Activated CD4-positive, alpha-beta T cell treated with anti-CD3 and anti-CD28 coated beads, Interleukin-2, amount 50 U/mL, for 24 hours (primary cell): ENCODE measurements at places on chromosomes 2 and 18.

GRCh38 chr2:142038826-142039225 is 92.0 kb downstream of the LRP1B start:
- no peak for DNase-seq

- no peak for DNase-seq
Observed at GRCh38 chr2:60212181-60212945, 341.1 kb downstream of the BCL11A start.

DNA sequence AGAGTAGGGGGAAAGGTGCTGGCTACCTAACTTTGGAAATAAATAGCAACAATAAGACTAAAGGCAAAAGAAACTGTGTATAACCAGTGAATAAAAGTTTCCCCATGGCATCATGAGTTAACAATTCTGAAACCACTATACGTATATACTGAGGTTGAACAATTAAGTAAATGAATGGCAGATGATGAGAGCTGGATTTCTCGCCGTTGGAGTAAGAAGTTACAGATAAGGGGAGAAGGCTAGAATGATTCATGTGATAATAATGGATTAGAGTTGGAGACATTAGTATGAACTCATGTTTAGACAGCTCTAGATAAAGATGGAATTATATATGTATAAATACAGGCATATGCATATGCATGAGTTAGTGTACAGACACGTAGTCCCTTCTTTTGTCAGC is 152.7 kb downstream of the UBR3 start:
- no peak for DNase-seq

DNA sequence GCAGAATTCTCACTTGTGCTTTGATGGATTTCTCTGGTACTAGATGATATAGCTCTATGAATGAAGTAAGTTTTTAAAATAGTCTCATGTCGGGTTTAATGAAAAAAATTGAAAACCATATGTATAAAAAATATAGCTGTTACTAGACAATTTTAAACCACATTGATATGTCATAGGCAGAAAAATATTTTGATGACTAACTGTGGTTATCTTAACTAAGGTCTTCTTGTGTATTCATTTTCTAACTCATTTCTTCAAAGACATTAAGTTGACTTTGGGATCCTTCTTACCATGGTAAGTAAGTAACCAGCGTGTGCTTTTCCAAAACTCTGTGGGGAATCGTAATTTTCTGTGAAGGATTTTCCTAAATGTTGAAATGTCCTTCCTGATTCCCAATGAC is 160.9 kb upstream of the COL3A1 start:
- DNase-seq: no peak

DNA sequence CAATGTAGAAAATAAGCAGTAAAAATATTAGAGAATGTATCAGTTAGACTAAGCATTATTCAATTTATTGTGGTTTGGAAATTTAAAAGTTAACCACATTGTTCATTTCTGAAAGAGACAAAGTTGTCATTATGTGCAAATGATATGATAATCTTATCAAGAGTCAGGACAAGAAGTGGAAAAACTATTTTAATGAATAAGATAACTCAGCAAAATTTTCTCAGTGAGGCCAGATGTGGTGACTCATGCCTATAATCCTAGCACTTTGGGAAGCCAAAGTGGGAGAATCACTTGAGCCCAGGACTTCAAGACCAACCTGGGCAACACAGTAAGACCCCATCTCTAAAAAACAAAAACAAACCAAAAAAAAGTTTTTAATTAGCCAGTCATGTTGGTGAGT is 39.5 kb upstream of the CERS6 start:
- DNase-seq: no peak

DNA sequence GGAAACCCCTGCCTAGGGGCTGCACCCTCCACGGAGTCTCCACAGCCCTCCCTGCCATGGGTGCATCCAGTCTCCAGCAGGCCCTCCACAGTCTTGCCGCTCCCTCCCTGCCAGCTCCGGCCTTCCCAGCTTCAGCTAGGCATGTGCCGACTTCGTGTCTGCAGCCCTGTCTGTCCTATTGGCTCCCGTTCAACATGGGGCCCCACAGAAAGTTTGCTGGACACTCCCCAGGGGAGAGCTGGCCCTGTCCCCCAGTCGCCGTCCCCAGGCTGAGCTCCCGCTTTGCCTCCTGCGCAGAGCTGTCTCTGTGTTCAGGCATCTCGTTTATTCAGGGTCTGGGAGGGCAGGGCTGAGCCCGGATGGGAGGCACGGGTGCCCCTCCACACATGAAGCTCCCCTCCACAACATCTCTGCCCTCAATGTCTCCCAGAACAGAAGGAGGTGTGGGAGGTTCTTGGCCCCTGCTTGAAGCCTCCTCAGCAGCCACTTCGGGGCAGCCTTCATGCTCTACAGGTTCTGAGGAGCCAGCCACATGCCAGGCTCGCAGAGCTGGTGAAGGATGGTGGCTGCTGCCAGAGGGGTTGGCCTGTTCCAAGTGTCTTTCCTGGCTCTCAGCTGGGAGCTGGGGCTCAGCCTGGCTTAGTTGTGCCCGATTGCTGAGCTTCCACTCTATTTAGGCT is 120.1 kb upstream of the PXDN start:
- DNase-seq: no peak

GRCh38 chr2:188207554-188207953 is 84.1 kb upstream of the GULP1 start:
- DNase-seq: no peak

GRCh38 chr2:57894381-57894780 is 152.2 kb upstream of the VRK2 start:
- DNase-seq: no peak

GRCh38 chr2:64857581-64858471 is 131.4 kb upstream of the SLC1A4 start:
- DNase-seq: no peak

DNA sequence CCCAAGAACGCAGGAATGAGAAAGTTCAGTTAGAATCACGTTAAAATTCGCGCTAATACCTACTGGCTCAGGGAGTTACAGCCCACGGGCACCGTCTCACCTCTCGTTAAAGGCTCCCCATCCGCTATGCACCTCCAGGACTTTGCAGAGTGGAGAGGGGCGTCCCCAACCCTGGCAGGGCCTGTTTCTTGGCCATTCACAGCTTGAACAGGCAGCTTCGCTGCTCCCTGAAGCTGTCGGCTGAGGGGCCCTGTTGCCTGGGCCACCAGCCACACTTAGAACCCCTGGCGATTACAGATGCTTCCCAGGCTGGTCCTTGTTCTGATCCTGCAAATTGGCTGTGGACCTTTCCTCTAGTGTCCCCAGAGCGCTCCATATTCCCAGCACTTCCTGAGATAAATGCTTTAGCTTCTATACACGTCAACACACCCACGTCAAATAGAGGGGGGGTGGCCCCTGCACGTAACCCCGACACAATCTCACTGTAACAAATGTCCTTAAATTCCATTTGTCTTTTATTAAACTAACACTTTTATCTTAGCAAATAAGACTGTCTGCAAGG is 16.8 kb upstream of the SNTG2 start:
- DNase-seq: no peak
